ENCODE measurements at places on chromosomes 6 and 20.

GRCh38 chr6:119978274-119978889, 628.8 kb upstream of the MAN1A1 start:
- DNase-seq, result no peak

- no peak for DNase-seq
Observed at GRCh38 chr6:8137529-8137939, 35.2 kb upstream of the EEF1E1 start.

- DNase-seq, result no peak
Observed at GRCh38 chr6:67898875-67899274, 736.2 kb upstream of the ADGRB3 start.

GRCh38 chr6:12270551-12271230, 19.5 kb upstream of the EDN1 start:
- no peak for DNase-seq

GRCh38 chr6:91098006-91098405, 511.1 kb upstream of the MAP3K7 start:
- no peak for DNase-seq
